H9 (cell line): ENCODE measurements at places on chromosomes 2 and 18.

- no peak for DNase-seq
These were observed 114.3 kb downstream of the C1D start for GRCh38 chr2:67948506-67948905.

DNA sequence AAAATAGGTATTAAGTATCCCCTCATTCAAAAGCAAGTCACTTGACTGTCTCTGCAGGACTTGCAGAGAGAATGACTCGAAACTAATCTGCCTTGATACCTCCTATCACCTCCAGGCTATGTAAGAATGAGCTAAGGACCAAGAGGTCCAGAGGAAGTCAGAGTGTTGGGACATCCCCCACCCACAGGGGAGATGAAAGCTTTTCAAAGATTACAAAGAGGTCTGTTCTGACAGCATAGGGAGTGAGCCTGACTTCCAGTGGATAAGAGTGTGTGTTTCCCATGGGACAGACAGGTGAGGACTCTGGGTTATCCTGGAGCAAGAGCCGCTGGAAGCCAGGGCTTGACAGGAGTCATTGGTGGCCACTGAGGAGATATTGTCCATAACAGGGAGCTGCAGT is 85.0 kb upstream of the TACR1 start:
- no peak for DNase-seq

- DNase-seq = no peak
These were observed 100.8 kb downstream of the MEIS1 start for GRCh38 chr2:66535574-66536289.

DNA sequence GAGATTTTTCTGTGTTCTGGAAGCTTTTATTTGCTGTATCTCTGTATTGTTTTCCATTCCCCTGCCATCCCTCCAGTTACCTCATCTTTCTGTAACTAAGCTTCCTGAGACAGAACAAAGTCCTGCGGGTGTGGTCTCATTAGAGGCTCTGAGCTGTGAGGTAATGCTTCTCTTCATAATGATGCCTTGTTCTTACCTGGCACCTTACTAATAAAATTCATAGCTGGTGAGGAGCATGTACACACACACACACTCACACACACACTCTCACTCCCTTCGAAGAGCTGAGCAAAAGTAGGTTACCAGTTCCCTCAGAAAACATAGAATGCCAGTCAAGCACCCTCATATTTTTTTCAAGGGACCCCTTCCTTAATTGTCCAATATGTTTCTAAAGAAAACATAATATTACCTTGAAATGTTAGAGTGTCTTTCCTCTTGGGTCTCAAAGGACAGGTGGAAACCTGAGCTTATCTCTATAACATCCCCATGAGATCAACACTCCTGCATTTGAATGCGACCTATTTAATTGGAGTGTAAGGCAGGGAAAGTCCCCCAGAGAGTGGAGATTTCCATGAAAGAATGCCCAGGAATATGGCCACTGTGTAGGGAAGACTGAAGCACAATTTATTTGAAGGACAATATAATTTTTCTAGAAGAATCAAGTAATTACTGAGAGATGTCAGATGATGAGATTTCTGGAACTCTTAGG is 161.6 kb upstream of the NCK2 start:
- no peak for DNase-seq

- no peak for DNase-seq
These were observed 40.2 kb downstream of the TMEM182 start for GRCh38 chr2:102801858-102802699.

GRCh38 chr2:28880193-28880592 is 10.1 kb upstream of the TRMT61B start:
- DNase-seq = no peak

DNA sequence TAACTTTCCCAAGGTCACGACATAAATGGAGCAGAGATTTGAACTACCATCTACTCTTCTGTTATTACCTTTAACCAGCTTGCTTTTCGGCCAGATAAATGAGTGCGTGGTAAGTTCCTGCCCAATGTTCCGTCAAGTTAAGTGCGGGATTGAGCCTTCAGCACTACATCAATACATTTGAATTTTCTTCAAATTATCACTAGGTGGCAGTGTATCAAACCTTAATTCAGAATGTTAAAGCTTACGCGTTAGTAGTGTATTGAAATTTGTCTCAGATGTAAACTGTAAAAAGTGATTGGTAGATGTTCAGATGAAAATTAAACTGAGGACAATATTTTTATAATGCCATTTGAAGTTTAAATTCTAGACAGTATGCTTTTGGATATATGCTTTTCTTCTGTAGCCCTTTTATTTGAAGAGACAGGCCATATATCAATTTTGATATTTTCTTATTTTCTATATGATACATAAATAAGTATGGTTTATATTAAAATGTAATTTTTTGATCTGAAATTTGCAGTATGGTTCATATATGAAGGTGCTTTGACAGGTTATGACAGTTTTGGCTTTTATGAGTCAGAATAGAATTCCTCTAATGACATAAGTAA is 681.3 kb downstream of the ADCYAP1 start:
- no peak for DNase-seq
